ENCODE measurements at places on chromosomes 13 and 19.

DNA sequence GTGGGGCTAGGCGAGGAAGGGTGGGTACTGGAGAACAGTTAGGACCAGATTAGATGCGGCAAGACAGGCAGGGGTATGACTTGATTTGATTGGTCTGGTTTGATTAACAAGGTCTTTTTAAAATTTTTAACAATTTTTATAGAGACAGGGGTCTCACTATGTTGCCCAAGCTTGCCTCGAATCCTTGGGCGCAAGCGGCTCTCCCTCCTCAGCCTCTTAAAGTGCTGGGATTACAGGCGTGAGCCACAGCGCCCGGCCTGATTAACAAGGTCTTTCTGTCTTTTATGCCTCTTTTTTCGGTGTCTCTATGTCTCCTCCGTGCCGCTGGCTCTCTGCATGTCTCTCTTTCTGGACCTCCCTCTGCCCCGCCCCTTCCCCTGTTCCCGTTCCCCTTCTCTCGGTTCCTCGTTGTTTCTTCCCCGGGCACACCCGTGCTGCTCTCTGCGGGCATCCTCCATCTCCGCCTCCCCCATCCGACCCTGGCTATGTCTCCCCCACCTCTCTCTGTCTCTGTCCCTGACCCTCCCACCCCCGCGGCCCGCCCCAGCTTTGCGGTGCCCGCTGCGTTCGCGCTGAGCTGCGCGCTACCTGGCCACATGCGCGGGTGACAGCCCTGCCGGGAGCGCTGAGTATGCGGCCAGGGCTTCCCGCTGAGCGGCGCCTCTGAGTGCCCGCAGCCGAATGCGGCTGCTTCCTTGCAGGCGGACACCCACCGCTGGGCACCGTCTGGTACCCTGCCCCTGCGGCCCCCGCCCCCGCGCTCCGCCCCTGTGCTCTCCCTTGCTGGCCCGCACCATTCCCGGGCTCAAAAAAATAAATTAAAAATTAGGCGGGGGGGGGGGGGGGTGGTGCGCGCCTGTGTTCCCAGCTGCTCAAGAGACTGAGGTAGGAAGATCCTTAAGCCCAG is 8.1 kb upstream of the SDHAF1 start:
- DNase-seq, result no peak

- DNase-seq, result no peak
Measured at GRCh38 chr13:103957939-103958338, 891.7 kb upstream of the SLC10A2 start.

DNA sequence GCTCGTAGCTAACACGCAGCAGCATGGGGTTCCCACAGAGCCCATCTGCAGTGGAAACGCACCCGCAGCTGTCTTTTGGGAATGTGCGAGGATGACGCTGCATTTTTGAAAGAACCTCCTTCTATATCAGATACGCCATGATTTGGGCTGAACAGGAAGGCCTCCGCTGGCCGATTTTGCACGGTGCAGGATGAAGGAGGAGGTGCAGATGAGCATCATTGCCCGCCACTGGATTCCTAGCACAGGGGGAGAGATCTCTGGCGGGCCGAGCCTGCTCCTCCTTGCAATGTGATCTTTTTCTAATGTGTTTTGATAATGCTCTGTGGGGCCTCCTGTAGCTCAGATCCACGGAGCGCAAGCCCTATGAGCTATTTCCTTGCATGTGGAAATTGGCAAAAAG is 55.5 kb downstream of the EFNB2 start:
- no peak for DNase-seq

- no peak for DNase-seq
Measured at GRCh38 chr13:32616883-32617511, 30.7 kb downstream of the PDS5B start.

GRCh38 chr13:90622541-90622940 is 724.9 kb upstream of the MIR17HG start:
- DNase-seq, result no peak

DNA sequence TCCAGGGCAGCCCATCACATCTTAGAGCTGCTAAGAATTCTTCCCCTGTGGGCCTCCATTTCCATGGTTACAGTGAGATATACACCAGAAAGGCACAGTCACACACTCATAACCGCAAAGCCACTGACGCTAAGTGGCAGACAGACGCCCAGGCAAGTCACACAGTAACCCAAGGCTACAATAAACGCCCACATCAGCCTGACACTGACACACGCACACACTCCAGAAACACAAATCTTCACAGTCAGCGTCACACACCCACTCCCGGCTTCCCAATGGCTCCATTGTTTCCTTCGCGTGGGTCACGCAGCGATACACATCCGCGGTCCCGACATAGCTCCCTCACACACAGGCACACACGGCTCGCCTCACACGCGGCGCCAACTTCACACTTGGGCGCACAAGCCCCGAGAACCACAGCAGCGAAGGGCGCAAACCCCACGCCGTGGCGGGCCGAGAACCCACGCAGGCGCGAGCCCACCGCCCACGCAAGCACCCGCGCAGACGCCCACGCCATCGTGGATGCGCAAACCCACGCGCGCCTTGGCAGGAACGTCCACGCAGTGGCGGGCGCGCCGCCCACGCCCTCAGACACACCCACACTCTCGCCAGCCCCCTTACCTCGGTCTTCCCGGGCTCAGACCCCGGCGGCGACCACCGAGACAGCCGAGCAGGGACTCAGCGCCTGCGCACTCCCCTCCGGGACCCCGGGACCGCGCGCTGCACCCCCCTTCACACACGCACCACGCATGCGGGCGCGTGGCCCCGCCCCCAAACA is at the start of gene ZNF667:
TSS of gene ZNF667 (minus strand) at position 695 of the 778 bp plus-strand sequence. CDS start 14,975 bp downstream, outside the sequence.
- DNase-seq, result no peak

- no peak for DNase-seq
Measured at GRCh38 chr19:53010494-53010893, 3.2 kb upstream of the ERVV-1 start.

DNA sequence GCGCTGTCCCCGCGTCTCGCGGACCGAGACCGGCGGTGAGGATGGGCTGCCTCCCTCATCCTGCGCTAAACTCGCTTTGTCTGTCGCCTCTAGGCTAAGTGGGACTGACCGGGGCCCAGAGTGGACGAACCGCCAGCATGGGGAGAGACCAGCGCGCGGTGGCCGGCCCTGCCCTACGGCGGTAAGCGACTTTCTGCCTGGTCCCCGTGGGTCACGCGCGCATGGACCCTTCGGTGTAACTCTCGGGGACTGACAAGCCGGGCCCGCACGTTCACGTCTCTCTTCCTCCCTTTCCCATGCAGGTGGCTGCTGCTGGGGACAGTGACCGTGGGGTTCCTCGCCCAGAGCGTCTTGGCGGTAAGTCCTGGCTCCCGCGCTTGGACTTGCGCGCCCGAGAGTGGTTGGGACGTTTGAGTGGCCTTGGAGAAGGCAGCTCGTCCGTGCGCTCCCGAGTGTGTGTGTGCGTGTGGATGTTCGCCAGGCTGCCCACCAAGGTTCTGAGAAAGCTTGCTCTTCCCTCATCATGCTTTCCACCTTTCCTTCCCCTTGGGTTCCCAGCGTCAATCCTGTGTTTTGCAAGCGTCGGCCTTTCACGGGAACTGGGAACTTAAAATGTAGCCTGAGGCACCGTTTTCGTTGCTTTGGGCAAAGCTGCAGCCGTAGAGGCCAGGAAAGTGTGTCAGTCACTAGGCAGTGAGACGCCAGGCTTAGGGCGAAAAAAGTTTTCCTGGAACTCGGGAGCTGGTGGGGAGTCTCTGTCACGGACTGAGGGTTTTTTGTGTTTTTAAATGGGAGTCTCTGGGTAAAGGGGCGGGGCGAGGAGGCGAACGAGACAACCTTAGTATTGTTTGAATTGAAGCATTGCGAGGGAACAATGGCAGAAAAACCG is 927 bp downstream of the COL4A2 start:
- no peak for DNase-seq

GRCh38 chr13:104701591-104701990 is 1635.4 kb upstream of the SLC10A2 start:
- no peak for DNase-seq

DNA sequence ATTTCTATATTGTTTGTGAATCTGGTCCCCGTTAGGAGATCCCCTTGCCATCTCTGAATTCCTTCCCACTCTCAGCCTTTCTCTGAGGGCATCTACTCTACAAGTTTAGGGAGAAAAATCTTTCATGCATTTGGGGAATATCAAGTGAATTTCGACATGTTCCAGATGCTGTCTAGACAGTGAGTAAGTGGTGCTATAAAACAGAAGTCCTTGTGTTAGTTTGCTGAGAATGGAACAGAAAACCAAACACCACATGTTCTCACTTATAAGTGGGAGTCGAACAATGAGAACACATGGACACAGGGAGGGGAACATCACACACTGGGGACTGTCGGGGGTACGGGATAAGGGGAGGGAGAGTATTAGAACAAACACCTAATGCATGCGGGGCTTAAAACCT is 5.1 kb downstream of the OR7A10 start:
- no peak for DNase-seq

DNA sequence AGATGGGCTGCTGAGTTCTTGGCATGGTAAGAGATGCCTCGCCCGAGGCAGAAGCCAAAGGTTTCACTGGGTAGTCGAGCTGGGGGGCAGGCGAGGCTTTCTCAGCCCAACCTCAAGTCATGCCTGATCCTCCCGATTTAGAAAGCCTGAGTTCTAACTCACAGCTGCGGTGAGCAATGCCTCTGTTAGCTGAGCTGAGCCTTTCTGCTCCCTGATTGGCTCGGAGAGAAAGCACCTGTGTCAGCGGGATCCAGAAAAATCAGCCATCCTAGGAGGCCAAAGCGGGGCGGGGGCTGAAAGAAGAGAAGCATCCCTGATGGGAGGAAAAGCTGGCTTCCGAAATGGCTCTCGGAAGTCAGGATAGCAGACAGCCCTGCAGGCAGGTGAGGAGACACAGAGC is 44.7 kb downstream of the CACNA1A start:
- DNase-seq, result no peak

- no peak for DNase-seq
Measured at GRCh38 chr13:48318377-48318811, 14.8 kb downstream of the RB1 start.

DNA sequence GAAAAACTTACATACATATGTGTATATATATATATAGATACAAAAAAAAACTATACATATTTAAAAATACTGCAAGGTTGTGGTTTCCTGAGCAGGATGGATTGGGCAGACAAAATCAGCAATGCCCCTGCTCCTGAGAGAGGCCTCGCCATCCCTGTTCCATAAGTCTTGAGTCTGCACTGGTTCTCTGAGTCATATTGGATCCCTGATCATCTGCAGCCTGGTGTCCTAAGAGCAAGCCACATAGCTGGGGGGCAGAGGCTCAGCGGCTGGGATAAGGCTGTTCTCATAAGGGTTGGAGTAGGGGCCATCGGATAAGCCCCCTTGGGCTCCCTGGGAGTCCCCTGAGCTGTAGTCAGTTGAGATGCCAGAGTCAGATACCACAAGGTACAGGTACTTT is 3.3 kb downstream of the SWSAP1 start:
- no peak for DNase-seq

GRCh38 chr19:3671680-3672574 is 28.3 kb downstream of the PIP5K1C start:
- DNase-seq, result no peak

GRCh38 chr19:12953799-12954611 is 3.0 kb downstream of the GADD45GIP1 start:
- no peak for DNase-seq

DNA sequence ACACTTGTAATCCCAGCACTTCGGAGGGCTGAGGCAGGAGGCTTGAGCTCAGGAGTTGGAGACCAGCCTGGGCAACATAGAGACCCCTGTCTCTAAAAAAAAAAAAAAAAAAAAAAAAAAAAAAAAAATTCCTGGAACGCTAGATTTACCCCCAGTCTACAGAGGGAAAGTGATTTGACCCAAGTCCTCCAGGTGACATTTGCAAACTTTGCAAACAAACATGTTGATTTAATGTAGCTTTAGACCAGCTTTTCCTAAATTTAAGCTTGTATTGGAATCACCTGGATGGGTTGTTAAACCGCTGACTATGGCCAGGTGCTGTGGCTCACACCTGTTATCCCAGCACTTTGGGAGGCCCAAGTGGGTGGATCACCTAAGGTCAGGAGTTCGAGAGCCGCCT is 8.4 kb downstream of the CPT1C start:
- no peak for DNase-seq

DNA sequence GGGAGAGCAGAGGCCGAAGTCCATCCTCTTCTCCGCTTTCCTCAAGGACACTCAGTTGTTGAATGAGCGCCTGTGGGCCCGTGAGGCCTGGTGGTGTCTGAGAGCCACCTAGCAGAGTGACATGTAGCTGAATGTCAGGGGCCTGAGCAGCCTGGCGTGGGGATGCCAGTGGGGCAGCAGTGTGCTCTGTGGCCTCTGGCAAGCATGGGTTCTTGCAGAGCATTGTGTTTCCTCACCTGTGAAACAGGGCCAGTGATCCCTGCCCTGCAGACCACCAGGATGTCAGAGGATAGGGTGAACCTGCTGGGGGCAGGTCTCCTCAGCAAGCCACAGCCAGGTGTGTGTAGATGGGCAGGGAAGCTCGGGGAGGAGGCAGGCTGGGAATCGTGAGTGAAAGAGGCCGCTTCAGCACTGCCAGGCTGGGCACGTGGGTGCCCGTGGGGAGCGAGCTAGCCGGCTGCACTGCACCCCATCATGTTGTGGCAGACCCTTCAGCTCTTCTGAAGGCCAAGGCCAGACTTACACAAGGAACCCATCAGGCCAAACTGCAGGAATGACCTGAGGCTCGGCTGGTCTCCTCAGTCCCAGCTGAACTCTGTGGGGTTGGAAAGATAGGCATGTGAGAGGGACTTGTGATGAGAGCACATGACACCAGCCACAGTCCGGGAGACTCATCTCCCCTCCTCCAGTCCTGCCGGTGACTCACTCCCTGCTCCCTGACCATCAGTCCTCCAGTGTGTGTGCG is 5.0 kb downstream of the PPP1R37 start:
- no peak for DNase-seq

DNA sequence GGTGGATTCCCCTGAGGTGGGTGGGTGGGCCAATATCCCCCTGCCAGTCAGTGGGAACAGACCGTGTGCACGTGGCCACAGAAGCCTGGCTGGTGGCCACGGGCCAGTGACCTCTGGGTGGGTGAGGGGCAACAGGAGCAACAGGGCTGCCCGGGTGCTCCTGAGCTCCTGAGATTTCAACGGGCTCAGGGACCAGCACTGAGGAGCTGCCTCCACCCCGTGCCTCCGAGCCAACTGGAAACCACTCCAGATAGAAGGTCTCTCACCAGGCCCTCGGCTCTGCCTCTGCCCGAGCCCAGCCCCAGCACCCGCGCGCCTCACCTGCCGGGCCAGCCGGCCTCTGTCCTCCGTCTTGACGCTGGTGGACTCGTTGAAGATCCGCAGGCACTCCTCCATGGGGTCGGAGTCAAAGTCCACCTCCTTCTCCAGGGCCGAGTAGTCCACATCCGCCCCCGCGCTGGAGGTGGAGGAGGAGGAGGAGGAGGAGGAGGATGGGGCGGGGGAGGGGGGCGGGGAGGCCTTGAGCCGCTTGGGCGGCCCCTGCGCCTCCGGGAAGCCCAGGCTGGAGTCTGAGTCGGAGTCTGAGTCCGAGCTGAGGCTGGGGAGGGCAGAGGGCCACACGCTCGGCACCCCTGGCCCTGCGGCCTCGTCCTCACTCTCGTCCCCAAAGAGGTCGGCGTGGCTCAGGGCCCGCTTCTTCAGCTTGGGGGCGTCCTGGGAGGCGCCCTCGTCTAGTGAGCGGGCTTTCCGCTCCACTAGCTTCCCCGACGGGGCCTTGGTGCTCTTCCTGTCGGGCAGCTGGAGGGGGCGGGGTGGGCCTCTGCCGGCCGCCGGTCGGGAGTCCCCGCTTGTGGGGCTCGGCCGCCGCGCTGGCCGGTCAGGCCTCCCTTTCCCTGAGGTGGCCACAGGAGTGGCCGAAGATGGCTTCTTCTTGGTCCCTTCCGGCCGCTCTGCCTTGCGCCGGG is 14.8 kb upstream of the ATP8B3 start:
- no peak for DNase-seq

- DNase-seq, result no peak
Measured at GRCh38 chr13:73062468-73062867, 3.7 kb downstream of the KLF5 start.
